ENCODE measurements at places on chromosomes 5 and 9. TPM values are rescaled to one million over a fixed set of nuclear protein-coding genes. Genes with fewer than 3 reads are reported as not detected.

Gene C5orf58
- not detected for total RNA-seq

- no peak overlapping the region for H3K27ac ChIP-seq
- no peaks in the 10 kb centered on the region for H3K4me1 ChIP-seq
- no peak for DNase-seq
- no peak overlapping the region for H3K4me3 ChIP-seq
Measured at GRCh38 chr5:129465776-129466344, 5.8 kb downstream of the ADAMTS19 start.

- DNase-seq: no peak
- no peaks in the 10 kb centered on the region for H3K4me1 ChIP-seq
- no peak overlapping the region for H3K4me3 ChIP-seq
- no peaks in the 10 kb centered on the region for H3K27me3 ChIP-seq
- H3K27ac ChIP-seq: no peak overlapping the region
Measured at GRCh38 chr9:93902780-93903655, 52.1 kb downstream of the BARX1 start.

Gene GPR150
- 9.6 TPM for total RNA-seq

DNA sequence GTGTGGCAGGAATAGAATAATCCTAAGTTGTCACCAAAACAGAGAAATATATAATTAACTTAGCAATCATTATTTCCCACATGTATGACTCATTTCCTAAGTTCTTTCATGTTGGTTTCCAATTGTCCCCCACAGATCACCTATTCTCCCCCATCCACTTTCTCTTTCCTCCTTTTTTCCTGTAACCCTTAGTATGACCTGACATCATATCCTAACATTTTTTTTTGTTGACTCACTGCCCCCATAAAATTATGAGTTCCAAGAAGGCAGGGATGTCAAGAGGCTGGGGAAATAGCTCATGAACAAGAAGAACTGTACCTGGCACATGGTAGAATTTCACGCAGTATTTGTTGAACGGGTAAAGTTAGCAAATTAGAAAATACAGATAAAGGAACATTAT, 186.7 kb downstream of the DCP2 start:
- DNase-seq: no peak
- H3K4me3 ChIP-seq: no peak overlapping the region
- no peaks in the 10 kb centered on the region for H3K36me3 ChIP-seq
- no peaks in the 10 kb centered on the region for H3K4me1 ChIP-seq
- no peak overlapping the region for H3K27ac ChIP-seq
- H3K27me3 ChIP-seq: no peaks in the 10 kb centered on the region

Gene TNC
- 137 TPM for total RNA-seq

Gene LRRC19
- total RNA-seq: not detected

All from ascending aorta (tissue), 2 donors.